Activated CD8-positive, alpha-beta memory T cell treated with anti-CD3 and anti-CD28 coated beads for 24 hours (primary cell): ENCODE measurements at places on chromosomes 5 and 9.
A peak's percentile ranks its signal among the peaks of the same experiment; 100 is the strongest.

GRCh38 chr5:36611520-36612274 is 5.3 kb downstream of the SLC1A3 start:
- DNase-seq, result no peak

DNA sequence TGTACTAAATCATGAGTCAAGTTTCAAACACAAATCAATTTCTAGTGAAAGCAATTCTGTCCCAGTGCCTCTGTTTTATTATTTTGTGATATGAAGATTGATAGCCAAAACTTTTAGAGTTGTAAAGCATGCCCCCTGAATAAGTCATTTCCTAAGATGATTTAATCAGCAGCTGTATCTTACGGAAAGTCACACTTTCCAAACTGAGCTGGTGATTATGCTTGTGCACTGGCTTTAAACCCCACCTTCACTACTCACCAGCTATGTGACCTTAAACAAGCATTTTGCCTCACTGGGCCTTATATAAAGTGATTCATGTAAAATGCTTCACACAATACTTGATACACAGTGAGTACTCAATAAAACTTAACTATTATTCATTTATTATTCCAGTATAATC is 78.1 kb downstream of the EDIL3 start:
- DNase-seq, result no peak

GRCh38 chr9:99513441-99514112 is 291.5 kb downstream of the SEC61B start:
- DNase-seq, result no peak

- DNase-seq, result no peak
These were observed 1696.9 kb upstream of the WWC1 start for GRCh38 chr5:166594567-166594966.

DNA sequence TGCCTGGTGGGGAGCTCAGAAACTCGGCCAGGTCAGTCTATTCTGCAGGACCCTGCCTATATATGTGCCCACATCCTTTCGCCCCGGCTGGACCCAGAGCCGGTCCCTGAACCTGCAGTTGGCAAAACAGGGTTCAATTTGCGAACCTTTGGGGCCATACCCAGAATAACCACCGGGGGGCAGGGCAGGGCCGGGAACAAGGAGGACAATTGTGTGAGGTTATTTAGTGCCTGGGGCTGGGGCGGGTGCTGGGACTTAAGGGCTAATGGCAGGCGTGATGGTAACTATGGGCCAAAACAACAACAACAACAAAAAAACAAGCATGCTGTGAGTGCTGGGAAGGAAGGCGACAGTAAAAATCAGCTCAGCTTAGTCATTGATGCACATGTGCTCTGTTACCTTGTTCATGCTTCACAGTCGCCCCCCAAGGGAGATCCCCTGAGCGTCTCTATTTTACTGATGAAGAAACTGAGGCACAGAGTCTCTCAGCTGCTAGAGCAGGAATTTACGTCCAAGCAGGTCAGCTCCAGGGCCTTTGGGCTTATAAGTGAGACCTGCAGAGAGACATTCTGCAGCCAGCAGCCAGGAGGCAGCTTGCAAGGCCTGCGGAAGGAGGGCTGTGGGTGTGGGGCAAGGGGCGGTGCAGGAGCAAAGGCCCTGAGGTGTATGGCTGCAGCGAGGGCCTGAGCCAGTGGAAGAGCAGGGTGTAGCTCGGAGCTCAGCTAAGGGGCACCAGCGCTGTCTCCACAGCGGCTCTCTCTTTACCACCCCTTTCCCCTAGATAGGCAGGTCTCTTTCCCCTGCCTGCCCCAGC is 106.0 kb downstream of the PHF2 start:
- DNase-seq, result peak; percentile 87

DNA sequence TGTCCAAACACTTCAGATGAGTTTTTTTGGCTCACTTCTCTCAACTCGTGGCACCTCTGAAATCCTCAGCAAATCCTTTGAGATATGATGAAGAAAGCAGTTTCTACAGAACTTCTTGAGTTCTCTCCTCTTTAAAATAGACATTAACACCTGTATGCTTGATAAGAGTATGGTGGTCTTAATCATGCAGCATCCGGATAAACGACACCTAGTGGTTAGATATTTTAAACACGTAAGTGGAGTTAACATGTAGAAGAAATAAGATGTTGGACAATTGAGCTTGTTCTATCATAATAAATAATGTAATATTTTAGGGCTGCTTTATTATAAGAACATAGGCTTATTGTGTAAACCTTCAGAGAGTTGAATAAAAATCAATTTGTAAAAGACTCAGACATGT is 324.8 kb downstream of the CYLC2 start:
- no peak for DNase-seq

DNA sequence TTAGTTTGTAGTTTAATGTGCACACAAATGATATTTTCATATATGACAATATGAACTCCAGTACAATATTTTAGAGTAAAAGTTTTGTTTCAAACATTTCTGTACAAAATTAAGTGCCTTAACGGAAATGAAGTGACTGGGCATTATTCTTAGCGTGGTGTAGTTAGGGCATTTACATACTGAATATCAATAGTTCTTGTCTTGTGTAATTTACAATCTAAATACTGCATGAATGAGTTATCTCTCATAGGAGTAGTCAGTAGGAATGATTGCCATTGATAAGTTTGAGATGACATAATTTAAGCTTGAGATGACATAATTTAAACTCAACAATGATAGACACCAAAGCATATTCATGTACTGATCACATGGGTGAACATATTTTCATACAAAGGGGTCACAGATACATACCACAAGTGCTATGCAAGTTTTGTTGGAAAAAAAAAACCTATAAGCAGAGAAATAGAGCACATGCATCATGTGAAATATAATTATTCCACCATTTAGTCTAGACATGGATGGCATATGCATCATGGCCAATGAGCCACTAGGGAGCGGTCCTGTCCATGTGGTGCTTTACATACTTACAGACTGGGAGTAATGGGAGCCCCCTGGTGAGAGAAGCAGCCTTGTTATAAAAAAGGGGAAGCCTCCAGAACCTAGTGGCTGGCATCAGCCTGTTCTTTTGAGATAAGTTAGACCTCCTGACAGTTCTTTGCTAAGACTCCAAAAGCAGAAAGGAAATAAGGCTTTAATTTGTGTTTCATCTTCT is 1523.9 kb downstream of the MAT2B start:
- DNase-seq, result no peak

GRCh38 chr5:132321109-132321721 is 27.0 kb downstream of the SLC22A4 start:
- no peak for DNase-seq

DNA sequence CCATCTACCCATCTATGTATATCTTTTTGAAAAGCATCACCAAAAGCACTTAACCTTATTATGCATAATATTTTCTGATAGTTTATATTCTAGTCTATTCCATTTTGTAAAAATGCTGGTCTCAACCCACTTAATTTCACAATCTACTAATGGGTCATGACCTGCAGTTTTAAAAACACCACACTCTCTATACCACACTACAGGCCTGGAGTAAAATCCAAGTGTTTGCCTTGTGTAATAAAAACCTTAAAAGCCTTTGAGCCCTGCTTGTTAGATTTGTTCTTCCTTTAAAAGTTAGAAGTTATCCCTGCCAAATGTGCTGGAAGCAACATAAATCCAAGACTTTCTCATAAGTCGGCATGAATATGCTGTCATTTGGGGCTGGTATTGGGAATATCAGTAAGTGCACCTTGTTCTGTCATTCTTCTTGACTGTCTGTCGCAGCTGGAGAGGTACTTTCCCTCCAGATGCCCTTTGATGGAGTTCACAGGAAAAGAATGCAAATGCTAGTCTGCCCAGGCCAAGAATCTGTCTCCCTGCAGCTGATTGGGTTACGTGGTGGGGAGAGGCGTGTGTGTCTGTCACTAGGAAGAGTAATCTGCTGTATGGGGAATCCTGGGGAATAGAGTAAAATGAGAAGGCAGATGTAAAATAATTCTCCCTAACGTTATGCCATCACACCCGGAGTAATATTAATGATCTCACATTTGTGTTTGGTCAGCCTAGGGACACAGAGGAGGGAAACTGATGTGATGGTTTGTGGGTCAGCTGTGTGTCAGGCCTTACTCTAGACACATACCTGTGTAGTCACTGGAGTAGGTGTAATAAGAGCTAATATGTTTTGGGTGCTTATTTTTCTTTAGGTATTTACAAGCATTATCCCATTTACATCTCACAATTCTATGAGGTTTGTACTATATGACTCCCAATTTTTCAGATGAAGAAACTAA is 79.4 kb downstream of the ZNF366 start:
- DNase-seq, result no peak

DNA sequence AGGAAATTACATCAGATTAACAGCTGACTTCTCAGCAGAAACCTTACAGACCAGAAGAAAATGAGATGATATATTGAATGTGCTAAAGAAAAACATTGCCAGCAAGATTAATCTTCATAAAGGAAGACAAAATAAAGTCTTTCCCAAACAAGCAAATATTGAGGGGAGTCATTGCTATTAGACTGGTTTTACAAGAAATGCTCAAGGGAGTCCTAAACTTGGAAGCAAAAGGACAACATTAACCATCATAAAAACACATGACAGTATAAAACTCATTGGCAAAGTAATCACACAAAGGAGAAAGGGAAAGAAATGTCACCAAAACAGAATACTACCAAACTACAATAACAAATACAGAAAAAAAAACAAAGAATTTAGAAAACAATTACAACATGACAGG is 101.7 kb downstream of the FBXL17 start:
- DNase-seq, result no peak

- no peak for DNase-seq
These were observed 3.8 kb downstream of the MIGA2 start for GRCh38 chr9:129040113-129040643.

- DNase-seq, result no peak
These were observed 354.1 kb upstream of the IRX2 start for GRCh38 chr5:3105581-3105980.

DNA sequence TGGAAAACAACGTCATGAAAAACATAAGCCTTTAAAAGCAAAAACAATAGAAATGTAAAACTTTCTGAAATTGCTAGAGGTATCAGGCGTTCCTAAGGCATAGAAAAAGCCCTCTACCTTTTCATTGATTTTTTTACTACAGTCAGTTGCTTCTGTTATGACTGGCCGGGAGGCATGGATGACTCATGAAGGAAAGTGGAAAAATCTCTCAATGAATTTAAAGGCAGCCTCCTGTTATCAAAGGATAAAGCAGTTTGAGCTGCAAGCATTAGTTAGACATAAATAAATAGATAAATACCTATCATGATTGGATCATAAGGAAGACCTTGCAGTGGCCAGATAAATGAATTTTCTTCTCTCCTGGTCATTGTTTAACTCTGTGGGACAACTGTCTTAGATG is 281.6 kb downstream of the MAST4 start:
- no peak for DNase-seq

DNA sequence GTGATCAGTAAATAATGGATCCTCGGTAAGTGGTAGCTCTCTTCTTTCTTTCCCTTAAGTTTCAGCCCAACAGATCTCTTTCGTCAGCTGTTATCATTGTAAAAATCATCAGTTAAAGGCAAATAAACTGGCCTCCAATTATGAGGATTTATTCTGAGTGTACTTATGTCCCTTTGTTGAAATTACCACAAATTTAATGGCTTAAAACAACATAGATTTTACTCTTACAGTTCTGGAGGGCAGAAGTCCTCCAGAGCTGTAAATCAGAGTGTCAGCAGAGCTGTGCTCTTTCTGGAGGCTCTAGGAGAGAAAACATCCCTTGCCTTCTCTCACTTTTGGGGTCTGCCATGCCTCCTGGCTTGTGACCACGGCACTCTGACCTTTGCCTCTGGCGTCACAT is 104.6 kb downstream of the INSYN2B start:
- DNase-seq, result no peak

DNA sequence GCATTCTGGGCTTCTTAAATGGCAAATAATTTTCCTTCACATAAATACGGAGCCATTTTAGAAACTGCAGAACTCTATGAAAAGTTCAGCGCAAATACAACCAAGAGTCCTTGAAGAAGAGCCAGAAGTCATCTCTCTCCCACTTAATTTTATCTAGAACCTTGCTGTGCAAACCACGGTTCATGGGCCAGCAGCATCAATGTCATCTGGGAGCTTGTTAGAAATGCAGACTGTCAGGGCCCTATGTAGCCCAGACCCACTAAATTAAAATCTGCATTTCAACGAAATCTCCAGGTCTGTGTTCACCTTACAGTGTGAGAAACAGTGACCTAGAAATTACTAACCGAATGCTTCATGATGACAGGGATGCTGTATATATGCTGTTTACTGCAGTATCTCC is 12.2 kb downstream of the EFNA5 start:
- no peak for DNase-seq

GRCh38 chr5:14269395-14269794 is 126.3 kb downstream of the TRIO start:
- no peak for DNase-seq

GRCh38 chr9:138060365-138060764 is 182.8 kb downstream of the CACNA1B start:
- DNase-seq, result no peak

DNA sequence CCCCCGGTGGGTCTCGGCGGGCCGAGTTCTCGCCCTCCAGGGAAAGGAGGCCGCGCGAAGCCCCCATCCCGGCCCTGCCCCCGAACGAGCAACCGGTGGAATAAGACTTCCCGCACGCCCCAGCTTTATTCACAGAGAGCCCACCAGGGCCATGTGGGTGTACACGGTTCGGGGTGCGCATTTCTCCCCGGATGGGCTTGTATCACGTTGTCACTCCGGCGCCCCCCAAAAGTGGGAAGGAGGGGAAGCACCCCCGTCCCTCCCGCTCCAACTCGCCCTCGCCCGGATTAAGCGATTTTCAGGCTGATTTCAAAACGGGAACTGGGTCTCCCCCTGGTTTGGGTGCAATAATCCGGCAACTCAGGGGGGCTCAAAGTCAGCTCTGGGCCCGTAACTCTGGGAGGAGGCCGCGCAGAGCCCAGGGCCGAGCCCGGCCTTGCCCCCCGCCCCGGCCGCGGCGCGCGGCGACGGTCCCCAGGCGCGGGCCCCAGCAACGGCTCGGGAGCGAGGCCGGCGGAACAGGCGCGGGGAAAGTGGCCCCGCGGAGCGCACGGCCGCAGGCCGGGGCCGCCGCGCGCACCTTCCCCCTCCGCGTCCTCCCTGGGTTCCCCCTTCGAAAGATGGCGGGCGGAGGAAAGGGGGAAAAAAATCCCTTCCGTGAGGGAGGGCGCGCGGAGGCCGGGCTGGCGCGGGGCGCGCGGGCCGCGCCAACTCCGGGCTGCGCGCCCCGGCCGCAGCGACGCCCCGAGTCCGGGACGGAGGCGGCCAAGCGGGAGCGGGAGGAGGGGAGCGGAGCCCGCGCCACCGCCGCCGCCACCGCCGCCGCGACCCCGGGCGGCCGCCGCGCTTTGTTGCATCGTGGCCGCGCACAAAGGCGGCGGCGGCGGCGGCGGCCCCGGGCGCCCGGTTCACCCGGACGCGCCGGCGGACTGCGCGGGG is 644 bp downstream of the BRD3 start:
- peak; percentile 73 for DNase-seq
